ENCODE measurements at places on chromosomes 6 and 20.

GRCh38 chr6:125597411-125598253 is 151.8 kb upstream of the HEY2 start:
- no peak for DNase-seq

- DNase-seq: no peak
Measured at GRCh38 chr6:49527320-49527719, 23.1 kb upstream of the C6orf141 start.

DNA sequence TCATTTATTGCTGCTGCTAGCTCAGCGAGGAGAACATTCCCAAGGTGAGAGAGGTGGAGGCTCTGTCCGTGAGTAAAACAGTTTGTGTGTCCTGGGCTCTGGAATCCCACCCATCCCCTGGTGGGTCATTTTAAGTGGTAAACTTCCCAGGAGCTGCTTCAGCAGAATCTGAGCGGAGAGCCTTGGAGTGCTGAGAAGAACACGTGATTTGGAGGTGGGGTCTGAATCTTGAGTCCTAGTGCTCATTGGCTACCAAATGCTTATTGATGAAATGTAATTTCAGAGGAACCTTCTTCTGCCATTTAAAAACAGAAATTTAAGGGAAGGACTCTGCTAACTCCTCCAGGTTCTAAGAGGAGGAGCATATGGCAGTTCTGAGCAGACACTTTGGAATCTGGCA is 132.4 kb downstream of the CDH26 start:
- no peak for DNase-seq

- DNase-seq: no peak
Measured at GRCh38 chr20:57567471-57568079, 6.7 kb downstream of the PCK1 start.

DNA sequence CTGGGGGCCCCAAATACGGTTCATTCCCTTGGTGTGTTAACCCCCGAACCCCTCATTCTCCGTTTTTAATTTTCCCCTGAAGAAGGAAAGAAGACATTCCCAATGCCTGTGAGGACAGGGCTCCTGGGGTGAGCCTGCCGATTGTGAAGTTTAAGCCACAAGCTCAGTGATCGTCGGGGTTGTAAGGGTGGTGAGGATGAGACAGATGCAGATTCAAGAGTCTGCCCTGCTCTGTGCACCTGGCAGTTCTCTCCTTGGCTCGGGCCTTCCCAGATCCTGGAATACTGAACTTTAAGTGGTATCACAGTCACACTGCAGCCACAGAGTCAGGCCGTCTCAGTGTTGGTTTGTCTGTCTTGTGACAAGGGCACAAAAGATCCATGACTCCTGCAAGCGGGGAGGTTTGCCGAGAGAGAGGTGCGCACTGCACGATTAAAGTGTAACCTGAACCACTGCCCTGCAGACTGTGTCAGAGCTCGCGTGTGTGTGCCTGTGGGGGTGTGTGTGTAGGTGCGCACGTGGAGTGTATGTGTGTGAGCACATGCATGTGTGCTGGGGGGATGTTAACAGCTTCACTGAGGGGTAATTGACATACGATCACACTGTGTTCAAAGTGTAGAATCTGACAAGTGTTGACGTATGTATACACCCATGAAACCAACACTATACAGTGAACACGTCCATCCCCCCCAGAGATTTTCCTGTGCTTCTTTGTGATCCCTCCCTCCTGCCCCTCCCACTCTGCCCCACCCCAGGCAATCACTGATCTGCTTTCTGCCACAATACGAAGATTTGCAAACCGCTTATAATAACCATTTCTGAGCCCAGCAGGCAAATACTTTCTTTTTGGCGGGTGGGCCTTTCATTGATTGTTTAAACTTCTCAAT is 38.9 kb downstream of the RPP40 start:
- no peak for DNase-seq

DNA sequence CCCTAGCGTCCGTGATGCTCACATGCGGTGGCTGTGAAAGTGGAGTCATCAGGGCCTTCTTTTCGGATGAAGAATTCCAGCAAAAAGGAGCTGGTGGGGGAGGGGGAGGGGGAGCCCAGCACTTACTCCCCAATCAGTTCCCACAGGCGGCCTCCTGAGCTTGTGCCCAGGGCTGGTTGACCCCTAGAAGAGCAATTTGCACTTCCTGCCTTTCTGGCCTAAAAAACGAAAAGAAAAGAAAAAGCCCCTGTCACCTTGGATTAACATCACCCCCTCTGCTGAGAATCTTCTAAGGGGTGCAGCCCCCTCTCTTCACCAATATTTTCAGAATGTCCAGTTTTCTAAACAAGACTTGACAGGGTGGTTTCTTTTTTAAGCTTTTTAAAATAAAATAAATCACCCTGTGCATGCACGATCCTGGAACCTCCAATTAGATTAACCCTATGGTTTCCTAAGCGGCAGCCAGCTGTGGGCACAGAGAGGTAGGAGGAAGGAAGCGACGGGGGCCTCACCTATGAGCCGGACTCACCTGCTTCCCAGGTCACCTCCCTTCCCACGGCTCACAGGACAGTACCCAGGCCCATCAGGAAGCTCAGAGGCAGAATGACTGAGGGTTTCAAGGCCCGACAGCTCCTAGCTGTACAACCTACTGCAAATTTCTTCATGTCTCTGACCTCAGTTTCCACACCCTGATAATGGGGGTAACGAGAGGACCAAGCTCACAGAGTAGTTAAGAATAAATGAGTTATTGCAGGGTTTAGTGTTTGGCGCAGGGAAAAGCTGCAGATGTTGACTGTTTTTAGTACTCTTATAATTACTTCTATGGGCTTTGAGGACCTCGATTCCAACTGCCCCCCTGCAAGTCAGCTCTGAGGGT is 10.5 kb upstream of the TGM2 start:
- DNase-seq: no peak

DNA sequence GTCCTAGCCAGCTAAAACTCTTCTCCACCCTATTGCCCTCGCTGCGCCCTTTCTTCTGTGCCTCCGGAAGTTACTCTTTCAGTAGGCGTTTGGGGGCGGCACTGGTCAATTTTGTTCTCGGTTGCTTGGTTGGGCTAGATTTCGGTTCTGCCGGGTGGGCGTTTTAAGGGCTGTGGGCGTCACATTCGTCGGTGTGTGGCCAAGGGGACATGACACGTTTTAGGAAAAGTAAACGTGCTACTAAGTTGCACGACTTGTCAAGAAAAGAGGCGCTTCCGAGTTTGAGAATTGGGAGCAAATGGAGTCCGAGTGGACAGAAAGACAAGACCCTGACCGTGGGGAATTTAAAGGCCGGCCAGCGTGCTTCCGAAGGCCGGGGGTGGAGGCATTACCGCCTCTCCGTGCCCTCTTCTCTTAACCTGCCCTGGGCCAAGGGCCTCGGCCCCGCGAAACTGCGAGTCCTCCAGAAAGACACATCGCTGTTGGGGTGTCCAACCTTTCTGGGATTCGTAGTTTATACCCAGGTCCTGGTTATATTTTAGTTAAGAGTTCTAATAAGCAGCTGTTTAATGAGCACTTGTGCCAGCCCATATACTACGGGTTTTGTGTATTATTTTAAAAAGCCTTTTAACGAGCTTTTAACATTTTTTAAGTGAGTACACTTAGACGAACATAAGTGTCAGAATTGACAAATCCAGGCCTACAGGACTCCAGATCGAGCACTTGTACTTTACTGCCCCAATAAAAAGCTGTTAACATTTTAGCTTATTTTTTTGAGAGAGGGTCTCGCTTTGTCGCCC is 664 bp upstream of the BAG6 start:
- DNase-seq: peak; percentile 96

- DNase-seq: peak; percentile 30
Measured at GRCh38 chr20:17538517-17539170, 7.5 kb upstream of the BFSP1 start.

- DNase-seq: no peak
Measured at GRCh38 chr6:67336014-67336413, 1299.1 kb upstream of the ADGRB3 start.

DNA sequence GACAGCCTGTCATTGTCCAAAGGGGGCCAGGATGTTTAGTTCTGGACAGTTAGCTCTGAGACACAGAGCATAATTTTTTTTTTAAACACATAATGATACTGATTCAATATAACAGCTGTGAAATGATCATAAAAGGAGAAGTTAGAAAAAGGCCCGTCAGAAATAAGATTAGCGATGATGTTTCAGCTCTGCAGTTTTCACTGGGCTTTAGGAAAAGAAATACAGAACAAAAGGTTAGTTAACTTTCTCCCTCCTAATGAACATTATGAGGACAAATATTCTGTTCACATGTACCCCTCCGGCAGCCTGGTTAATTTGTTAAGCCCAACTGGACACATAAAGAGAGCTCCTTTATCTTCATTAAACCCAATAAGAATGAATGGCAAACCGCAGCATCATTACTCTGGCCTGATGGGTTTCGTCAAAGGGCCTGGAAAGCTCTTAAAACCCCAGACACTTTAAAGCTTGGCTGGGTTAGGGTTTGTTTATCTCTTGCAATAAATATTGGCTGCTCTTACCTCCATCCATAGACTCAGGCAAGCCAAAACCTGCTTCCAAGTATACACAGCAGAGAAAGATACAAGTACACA is 394.6 kb downstream of the KIF16B start:
- no peak for DNase-seq

All from activated CD8-positive, alpha-beta T cell treated with anti-CD3 and anti-CD28 coated beads for 36 hours (primary cell).